ENCODE measurements at places on chromosomes 4 and X.

DNA sequence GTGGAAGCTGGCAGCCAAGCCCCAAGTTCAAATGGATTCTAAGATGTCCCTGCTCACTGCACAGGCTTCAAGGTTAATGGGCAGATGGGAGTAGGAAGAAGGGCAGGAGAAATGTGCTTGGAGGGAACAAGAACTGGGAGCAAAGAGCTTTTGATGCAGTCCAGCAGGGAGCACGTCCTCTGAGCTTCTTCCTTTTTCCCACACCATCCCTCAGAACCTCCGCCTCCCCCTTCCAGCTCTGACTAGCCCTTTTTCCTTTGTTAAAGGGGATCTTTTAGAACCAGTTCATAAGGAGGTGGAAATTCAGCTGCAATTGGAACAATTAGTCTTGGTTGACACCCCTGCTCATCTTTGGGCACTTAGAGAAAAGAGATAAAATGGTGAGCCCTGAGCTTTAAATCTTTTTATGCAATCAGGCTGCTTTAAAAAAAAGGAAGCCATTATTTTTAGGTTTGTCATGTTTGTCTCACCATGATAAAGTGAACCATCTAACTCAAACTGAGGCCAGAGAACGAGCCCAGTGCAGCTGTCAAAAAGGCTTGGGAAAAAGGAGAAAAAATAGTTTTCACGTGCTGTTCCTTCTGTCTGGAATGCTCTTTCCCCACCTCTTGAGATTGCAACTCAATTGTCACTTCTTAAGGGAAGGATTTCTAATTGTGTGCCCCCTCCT lies 135.8 kb upstream of the IL1RAPL2 start:
- no peak for DNase-seq

- no peak for DNase-seq
Observed at GRCh38 chrX:110414273-110414672, 55.6 kb downstream of the RTL9 start.

DNA sequence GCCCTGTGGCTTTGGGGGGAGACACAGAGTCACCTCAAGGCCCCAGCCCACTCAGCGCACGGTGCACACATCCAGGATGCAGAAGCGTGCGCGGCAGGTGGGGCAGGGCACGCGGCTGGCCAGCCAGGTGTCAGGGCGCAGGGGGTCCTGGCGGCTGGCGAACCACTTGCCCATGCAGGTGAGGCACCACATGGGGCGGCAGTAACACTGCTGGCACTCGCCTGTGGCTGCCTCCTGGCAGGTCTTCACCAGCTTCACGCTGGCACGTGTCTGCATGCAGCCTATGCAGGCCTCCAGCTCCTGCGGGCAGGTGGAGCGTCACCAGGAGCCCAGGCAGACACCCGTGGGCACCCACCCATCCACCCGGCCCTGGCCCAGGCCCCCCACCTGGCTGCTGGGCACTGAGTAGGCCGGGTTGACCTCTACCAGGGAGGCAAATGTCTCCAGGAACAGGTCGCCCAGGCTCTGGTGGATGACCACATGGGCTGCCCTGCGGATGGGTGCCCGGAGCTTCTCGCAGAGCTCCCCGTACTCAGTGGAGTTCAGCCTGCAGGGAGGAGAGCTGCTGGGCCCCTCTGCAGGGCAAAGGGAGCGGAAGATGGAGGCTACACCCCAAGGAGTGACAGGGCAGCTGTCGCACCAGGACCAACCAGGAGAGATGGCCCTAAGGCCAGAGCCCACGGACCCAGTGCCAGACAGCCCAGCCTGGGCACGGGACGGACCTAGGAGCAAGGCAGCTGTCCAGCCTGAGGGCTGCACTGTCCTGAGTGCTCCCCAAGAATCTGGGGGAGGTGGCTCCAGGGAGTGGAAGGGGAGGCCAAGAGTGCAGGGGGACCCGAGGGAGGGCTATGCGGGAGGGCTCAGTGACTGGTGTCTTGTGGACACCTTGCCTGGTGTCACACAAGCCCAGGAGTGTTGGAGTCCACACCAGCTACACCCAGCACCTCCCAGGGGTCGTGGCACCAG lies 3.7 kb downstream of the TMEM129 start:
- no peak for DNase-seq

GRCh38 chrX:26649534-26649933 lies 433.6 kb downstream of the MAGEB5 start:
- DNase-seq, result no peak

DNA sequence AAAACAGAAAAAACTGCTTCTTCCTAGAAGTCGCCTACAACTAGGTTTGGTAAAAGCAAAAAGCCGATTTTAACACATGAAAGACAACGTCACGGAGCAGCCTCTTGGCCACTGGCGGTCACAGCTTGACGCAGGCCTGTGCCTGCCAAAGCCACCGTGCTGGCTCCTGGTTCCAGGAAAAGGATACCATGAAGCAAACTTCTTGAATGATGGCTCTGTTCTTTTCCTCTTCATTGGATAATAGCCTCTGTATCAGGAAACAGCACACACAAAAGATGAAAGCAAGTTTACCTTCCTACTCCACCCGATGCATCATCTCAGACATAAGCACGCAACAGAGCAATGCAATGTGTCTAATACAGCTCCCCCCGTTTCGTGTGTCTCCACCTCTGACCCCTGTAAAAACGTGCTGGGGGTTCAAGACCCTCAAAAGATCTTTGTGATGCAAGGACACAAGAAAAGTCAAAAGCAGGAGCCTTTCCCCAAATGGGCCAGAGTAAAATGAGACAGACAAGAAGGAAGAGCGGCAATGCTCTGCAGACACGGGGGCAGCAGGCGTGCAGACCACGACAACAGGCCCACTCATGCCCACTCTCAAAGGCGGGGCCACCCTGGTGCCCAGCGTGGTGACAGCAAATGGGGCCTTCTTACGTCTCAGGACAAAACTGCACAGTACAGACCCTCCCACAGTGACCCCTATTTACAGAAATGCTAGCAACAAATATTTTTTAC lies 19.4 kb downstream of the GAK start:
- no peak for DNase-seq

- no peak for DNase-seq
Observed at GRCh38 chr4:100581337-100581736, 63.5 kb upstream of the EMCN start.

GRCh38 chr4:126916626-126917140 lies 716.1 kb upstream of the INTU start:
- DNase-seq, result no peak

GRCh38 chr4:89954906-89955695 lies 60.4 kb downstream of the MMRN1 start:
- no peak for DNase-seq

DNA sequence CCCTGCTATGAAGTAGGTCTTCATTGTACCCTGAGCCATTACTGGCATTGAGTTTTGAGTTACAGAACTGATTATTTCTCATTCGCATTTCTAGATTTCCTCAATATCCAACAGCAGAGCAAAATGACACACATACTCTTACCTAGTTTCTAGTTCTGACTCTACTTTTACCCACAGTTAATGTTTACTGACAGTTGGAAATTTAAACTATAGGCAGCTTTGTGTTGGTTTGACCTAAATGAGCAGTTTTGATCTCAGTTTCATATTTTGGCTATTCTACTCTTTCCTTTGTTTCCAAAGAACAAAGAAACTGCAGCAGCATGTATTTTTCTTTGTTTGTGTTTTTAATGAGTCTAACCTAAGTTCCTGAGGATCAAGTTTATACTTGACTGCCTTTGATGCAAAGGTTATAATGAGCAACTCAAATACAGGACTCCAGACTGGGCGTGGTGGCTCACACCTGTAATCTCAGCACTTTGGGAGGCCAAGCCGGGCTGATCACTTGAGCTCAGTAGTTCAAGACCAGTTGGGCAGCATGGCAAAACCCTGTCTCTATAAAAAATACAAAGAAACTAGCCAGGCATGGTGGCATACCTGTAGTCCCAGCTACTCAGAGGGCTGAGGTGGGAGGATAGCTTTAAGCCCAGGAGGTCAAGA lies 30.4 kb downstream of the TXK start:
- DNase-seq, result no peak

- DNase-seq, result no peak
Observed at GRCh38 chr4:84928089-84928488, 38.4 kb downstream of the WDFY3 start.

DNA sequence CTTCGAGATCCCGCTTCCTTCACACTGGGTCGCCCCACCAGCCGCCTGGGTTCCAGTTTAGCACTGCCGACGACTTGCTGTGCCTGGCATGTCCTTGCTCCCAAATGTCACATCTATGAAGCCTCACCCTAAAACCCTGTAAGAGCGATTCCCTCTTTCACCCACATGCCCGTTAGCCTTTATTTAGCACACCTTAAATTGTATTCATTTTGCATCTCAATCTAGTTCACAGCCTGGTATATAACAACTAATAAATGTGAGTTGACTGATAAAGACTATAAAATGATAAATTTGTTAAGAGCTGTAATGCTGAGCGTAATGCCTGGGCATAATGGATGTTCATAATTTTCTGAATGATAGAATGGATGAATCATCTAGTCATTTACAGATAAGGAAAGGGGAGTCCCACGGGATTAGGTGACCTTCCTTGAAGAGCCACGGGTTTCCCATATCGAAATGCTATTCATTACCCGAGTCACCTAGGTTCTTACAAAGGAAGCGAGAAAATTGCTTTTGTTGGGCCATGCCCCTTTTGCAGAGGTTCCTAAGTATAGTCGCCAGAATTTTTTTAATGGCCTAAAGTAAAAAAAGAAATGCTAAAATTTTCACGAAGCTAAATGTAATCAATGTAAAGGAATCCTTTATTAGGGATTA lies 1.1 kb upstream of the AP1S2 start:
- no peak for DNase-seq

GRCh38 chrX:27354021-27354420 lies 109.1 kb downstream of the PPP4R3C start:
- DNase-seq, result no peak

GRCh38 chr4:60619531-60620305 lies 580.4 kb upstream of the ADGRL3 start:
- no peak for DNase-seq

GRCh38 chr4:165351359-165352130 lies 24.1 kb downstream of the MSMO1 start:
- no peak for DNase-seq

- no peak for DNase-seq
Observed at GRCh38 chr4:118296729-118297128, 56.1 kb downstream of the PRSS12 start.

- DNase-seq, result no peak
Observed at GRCh38 chrX:7635604-7636003, 207.4 kb upstream of the VCX start.

DNA sequence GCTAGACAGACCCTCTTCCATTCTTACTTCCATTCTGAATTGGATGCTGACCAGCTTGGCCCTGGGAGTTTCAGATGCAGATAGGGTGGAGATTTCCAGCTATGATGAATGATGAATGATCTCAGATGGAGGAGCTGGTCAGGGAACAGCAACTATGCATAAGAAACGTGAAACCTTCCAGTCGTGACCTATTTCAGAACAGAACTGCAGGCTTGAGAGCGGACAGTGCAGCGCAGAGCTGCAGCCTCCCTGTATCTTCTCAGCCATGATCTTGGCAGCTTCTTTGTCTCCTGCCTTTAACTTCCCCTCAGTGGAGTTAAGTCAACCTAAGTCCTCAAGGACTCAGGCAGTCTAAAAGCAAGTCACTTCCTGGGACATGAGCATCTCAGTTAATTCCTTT lies 43.3 kb upstream of the HAND2 start:
- DNase-seq, result no peak

DNA sequence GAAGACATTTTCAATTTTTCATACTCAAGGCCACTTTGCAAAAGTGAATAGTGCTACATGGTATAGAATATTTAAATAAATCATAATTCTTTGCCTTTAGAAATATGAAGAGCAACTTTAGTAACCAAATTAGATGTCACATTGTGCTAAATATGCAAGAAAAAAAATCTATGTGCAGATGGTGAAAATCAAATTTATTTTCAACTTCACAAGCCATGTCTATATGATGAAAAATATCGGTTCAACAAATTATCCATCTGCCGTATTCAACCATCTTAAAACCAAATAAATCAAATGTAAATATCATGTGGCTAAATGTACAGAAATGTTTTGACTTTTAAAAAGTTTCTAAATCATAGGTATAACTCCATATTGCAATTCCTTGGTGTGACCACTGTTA lies 398.2 kb downstream of the PABPC4L start:
- no peak for DNase-seq

- DNase-seq, result no peak
Observed at GRCh38 chr4:3361896-3362295, 69.1 kb downstream of the RGS12 start.

Data from stimulated activated CD4-positive, alpha-beta T cell treated with anti-CD3 and anti-CD28 coated beads, TNF-alpha, amount 100 ng/mL, for 48 hours (primary cell).